D341Med (cell line): ENCODE measurements at places on chromosomes 2 and 18.

GRCh38 chr2:175883586-175884194 is 118.4 kb downstream of the LNPK start:
- DNase-seq, result no peak

GRCh38 chr18:43061318-43061717 is 54.2 kb downstream of the RIT2 start:
- DNase-seq, result no peak

- DNase-seq, result no peak
These were observed 68.0 kb downstream of the NPAS2 start for GRCh38 chr2:100887713-100888495.

GRCh38 chr2:101173707-101174295 is 22.6 kb upstream of the TBC1D8 start:
- DNase-seq, result no peak

GRCh38 chr2:140354544-140354943 is 1574.4 kb upstream of the NXPH2 start:
- DNase-seq, result no peak
